KG1 (cell line): ENCODE measurements at places on chromosomes 1 and 21.

DNA sequence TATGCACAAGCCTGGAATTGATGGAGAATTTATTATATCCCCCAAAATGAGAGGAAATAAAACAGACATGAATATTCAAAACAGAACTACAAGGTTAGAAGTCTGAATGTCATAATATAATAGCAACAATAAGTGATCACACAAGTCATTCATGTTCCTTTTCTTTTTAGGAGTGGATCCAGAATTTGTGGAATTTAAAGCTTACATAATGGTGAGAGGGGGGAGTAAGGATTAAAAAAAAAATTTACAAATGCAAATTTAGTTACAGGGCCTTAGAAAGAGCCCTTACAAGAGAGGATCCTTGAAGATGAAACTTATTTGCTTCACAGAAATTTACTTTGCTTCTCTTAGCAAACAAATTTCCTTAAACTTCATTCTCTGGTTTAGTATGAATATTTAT, 716.1 kb upstream of the CXADR start:
- no peak for DNase-seq

GRCh38 chr1:190129366-190129765, 348.3 kb downstream of the BRINP3 start:
- no peak for DNase-seq

GRCh38 chr1:71498542-71498941, 417.7 kb upstream of the ZRANB2 start:
- DNase-seq, result no peak

DNA sequence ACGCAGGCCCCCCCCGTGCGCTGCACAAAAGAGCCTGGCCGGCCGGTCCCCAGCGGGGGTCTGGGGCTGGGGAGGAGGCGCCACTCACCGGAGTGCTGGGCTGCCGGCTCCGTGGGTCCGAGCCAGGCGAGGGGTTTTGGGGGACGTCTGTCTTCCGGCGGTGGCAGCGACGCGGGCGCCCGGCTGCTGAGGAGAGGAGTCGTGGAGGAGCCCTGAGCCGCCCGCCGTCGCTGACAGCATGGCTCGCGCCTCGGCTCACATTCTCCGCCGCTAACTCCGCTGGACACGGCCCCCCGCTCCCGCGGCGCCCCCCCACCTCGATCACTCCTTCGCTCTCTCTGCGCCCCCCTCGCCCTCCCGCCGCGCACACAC, 649 bp downstream of the AHDC1 start:
- DNase-seq, result no peak

- DNase-seq, result no peak
These were observed 5.5 kb upstream of the PLEKHM2 start for GRCh38 chr1:15678578-15678977.

DNA sequence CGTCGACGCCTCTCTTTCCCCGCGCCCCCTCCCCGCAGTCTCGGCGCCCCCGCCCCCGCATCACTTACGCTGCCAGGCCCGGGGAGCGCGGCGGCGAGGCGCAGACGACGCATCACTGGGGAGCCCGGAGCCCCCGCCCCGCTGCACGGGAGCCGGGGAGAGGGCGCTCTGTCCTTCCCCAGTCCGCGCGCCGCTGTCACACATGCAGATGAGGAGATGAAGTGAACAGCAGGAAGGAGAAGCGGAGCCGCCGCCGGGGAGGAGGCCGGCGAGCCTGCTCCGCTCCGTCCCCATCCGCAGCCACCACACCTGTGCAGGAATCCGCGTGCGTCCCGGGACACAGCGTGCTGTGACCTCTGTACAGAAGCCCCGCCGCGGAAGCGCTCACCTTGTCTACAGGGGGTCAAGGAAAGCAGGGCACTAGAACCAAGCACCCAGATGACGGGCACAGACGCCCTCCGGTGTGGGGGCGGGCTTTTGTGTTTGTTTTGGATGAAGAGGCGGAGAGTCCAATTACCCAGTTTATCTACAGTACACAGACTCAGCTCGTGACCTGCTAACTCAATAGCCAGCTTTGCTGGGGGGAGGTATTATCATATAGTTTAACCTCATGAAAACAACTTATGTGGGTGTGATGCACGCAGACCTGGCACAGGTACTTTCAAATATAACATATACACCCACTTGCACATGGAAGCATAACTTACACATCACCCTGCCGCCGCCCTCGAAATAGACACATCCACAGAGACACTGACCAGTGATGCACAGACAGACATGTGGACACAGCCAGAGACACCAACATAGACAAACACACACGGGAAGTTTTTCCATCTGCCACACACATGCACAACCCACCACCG, 12.4 kb downstream of the KLHDC8A start:
- DNase-seq, result no peak

GRCh38 chr1:211910913-211911485, 80.4 kb upstream of the LPGAT1 start:
- DNase-seq, result no peak

DNA sequence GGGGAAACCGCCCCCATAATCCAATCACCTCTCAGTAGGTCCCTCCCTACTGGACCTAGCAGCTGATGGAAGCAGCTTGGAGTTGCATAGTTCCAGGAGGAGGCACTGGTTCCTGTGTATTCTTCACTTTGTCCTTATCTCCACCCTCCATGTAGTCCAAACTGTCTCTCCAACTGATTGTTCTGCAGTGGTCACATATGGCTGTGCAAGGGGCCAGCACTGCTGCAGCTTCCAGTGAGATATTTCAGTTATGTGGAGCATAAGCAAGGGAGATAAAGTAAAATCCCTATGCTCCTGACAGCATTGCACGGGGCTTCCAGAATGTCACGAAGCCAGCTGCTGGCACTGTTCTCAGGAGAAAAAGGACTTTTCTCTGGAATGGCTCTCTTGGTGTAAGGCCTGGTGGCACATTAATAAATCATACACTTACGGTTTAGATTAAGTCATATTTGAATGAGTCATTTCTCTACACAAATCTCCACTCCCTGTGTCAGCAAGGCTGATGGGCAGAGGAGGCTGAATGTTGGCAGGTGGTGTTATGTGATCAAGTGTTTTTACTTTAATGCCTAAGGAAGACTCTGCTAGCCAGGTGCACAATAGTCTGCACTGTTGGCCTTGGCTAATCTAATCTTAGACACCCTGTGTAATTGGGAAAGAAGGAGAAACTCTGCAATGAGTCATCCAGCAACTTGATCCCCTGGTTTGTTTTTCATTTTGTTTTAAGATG, 93.4 kb downstream of the KCNK1 start:
- DNase-seq, result no peak

DNA sequence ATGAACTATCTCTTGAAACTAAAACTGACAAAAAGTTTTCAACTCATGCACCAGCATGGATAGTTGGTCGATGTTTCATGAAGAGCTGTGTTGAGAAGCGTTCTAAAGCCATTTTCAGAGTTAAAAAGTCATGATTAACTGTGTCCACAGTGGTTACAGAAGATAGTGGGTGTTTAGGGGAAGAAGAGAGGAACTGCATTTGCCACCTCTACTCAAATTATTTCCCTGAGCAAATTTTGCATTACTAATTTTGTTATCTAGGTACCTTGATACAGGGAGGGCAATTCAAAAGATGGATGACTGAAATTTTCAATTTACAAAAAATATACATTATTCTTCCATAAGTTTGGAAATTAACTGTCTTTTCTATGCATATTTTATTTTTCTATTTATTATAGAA, 15.5 kb downstream of the SAMSN1 start:
- DNase-seq, result no peak

DNA sequence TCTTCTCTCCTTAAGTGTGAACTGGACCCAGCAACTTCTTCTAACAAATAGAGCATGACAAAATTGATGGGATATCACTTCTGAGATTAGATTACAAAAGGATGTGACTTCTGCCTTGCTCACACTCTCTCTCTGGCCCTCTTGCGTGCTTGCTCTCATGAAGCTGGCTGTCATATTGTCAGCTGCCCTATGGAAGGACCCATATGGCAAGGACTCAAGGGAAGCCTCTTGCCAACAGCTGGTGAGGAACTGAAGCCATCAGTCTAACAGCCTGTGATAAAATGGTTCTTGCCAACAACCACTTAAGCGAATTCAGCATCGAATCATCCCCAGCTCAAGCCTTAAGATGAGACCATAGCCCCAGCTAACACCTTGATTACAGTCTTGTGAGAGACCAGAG, 4.8 kb upstream of the TLR5 start:
- no peak for DNase-seq

DNA sequence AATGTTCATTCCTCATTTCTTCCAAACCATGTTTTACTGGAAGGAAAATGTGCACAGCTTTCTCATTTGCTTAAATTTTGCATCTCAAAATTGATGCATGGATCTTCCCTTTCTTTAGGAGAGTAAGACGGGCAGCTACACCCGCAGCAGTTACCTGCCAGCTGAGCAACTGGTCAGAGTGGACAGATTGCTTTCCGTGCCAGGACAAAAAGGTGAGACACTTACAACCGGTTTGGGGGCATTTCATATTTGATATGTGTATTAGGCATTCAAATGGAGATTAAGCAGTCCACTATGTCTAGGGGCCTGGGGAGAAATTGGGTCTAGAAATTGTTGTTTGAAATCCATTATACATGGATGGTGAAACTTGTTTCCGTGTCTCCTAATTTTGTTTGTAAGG, 12.9 kb downstream of the C8A start:
- no peak for DNase-seq

GRCh38 chr1:163300568-163300967, 21.2 kb upstream of the NUF2 start:
- DNase-seq, result no peak

DNA sequence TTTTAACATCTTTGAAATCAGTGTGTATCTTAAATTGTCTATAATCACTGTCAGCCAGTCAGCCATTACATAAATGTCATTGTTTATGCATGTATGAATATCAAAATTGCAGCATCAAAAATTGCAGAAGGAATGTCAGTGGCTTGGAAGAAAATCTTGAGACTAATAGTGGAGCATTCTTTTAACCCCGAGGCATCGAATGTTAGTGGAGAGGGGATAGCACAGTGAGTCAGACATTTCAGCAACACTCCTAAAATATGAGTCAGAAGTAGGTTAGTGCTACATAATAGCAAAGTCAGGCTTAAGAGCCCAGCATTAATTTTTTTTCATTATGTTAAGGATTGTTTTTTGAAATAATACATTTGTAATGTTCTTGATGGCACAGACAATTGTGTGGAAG, 45.5 kb downstream of the SNRPE start:
- no peak for DNase-seq

- DNase-seq, result no peak
These were observed 52.2 kb downstream of the EPB41 start for GRCh38 chr1:28966617-28967016.

DNA sequence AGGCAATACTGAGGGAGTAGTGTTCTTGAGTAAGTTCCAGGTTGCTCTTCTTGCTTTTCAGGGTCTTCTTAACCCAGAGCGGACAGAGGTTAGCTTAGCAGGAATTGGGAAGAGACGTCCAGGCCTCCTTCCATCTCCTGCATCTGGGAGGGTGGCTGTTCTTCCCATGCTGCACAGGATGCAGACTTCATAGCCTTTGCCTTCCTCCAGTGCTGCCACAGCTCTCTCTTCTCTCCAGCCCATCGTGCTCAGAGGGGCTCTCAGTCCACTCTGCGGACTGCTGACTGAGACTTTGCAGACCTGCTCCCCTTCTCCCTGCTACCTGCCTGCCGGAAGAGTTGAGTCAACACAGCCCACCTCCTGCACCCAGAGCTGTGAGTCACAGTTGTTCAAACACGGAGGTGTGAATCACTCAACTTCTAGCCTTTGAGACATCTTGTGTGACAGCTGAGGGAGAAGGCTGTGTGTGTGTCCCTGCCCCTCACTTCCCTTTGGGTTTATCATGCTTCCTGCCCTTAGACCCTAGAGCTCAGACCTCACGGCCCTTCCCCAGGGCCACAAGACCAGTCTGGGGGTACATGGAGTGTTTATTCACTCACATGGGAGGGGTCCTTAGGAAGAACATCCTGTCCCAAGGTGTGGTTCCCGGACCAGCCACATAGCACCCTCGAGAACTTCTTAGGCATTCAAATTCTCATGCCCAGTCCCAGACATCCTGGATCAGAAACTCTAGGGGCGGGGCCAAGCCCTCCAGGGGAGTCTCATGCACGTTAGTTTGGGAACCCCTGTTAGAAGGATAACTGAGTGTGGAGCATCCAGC, 158.3 kb upstream of the CACNA1E start:
- no peak for DNase-seq

DNA sequence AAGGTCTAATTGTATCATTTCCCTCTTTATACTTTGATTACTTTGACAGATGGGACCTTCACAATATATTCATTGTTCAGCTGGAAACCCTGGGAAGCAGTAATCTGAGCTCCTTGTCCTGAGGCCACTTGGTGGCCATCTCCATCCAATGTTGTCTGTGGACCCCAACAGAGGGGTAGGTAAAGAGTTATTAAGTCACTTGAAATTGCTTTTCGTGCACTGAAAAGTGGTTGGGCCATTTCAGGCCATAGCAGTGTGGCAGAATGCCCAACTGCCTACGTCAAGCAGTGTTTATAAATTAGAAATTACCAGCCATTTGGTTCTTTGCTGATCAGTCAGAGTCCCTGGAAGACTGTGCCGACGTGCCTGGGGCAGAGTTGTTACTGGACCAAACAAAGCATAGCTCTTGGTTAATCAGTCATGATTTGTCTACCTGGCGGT, 308.3 kb upstream of the USP25 start:
- no peak for DNase-seq

- DNase-seq, result no peak
These were observed 617 bp upstream of the ADGRL2 start for GRCh38 chr1:81799939-81800694.

DNA sequence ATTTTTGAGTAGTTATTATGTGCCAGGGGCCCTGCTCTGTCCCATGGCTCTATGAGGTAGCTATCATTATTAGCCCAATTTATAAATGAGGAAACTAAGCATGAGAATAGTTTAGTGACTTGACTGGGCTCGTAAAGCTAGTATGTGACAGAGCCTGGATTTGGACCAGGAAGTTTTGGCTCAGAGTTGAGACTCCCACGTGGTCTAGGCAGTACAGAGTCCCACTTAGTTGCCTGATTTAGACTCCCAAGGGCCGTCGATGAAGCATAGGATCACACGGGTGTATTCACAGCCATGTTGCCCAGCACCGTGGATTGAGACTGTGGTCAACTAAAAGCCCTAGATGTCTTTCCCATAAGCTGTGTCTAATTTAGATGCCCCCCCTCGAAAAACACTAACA, 81.7 kb downstream of the DDX20 start:
- DNase-seq, result no peak

- no peak for DNase-seq
These were observed 30.5 kb downstream of the ALG14 start for GRCh38 chr1:95042286-95042685.
